Renal pelvis (tissue), 12 donors: ENCODE measurements at places on chromosomes 13 and 19. TPM values are rescaled to one million over a fixed set of nuclear protein-coding genes. Genes with fewer than 3 reads are reported as not detected.

The LILRB4 gene
- 1.2 TPM for polyA plus RNA-seq

- DNase-seq, result no peak
These were observed 187.6 kb upstream of the SGCG start for GRCh38 chr13:22993148-22993547.

GRCh38 chr19:46714444-46715106, 2.3 kb downstream of the PRKD2 start:
- DNase-seq, result no peak

DNA sequence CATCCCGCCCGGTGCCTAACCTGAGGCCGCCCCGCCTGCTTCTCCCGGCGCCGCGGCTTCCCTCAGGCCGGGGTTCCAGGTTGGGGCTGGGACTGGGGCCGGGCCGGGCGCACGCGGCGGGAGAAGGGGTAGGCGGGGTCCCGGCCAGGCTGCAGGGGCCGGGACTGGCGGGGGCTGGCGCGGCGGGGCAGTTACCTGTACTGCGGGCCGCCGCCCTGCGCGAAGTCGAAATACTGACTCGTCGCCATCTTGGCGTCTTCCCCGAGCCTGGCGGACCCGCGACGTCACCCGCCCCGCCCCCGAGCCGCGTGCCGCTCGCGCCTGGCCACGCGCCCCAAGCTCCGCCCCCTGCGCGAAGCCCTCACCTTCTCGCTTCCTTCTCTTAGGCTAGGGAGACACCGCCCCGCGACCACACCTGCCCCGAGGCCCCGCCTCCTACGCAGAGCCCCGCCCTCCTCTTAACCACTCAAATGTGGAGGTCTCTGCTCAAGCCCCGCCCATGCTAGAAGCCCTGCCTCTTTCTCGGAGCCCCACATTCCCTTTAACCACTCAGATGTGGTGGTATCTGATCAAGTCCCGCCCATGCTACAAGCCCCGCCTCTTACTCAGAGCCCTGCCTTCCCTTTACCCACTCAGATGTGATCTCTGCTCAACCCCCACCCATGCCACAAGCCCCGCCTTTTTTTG, at the start of gene ZFR2:
Gene ZFR2 (minus strand): TSS at position 269 of the 687 bp plus-strand sequence. CDS start 21 bp downstream, at position 248.
- no peak for DNase-seq

GRCh38 chr19:49554701-49555181, 25.6 kb downstream of the NOSIP start:
- no peak for DNase-seq
